ENCODE measurements at places on chromosomes 4 and X.

DNA sequence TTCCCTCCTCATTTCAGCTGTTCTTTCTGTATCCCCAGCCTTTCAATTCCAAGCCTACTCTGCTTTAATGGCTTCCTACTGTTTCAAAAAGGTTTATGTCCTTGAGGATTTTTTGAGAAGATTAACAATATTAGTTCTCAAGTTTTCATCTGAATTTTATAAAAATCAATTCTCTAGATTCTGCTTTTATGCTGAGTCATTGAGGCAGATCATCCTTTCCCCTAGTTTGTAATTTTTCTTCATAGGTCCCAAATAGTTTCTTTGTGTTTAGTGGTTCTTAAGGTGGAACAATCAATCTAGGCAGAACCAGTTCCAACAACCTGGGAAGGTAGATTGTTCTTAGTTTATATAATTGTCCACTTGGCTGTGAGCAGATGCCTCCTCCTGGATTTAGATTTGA lies 100.1 kb upstream of the NAP1L5 start:
- no peak for DNase-seq

DNA sequence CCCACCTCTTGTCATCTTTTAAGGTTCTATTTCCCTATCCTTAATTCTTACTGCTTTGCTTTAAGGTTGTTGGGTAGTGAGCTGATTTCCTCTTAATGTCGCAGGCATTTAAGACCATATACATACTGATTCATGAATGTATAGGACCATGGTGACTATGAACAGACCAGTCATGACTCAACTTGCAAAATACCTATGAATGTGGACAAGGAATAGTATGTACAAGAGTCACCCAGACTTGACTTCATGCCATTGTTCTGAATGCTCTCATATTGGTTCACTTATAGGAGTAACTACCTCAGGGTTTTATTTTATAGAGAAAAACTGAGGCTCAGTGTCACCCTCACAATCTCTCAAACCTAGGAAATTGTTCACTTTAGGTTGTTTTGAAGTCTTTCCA lies 44.3 kb downstream of the CCNG2 start:
- DNase-seq, result no peak

DNA sequence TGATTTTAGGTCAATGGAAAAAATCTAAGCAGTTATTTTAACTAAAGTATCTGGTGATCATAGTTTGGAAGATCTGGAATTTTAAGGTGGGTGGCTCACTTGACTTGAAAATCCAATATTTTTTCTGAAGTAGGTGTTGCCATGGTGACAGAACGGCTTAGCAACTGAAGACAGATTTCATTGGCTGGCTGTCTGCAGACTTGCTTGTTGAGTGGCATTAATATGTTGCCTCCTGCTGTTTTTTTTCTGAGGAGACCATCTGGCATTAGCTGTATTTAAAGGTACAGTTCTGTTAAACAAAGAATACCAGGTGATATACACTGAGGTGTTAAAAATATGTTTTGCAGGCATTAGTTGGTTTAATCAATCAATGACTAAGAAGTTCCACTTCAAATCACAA lies 19.8 kb downstream of the CPE start:
- DNase-seq, result no peak

DNA sequence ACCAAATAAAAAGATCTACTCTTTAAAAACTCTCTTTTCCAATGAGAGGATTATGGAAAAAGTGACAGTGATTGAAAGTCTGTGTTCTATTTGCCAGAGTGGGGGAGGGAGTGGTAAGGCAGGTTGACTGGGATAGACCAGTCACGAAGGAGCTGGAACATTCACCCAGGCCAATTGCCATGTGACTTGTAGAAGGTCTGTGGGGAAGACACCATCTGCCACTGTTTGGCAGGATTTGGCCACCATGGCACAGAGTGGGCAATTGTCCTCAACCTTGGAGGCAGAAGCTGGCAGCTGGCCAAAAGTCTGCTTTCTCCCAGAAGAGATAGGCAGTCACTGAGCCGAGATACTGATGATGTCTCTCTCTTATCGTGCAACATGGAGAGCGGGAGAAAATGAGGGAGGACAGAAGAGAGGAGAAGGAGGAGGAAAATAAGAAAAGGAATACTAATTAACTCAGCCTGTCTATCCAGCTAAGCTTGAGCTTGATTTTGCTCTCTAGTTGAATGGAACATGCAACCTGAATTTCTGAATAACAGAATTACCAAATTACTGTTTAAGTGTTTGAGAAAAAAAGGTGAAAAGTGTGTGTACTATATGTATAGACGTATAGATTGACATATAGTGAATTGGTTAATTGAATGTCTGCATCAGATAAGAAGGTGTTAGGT lies 267.1 kb downstream of the ARHGAP24 start:
- no peak for DNase-seq

GRCh38 chr4:98939892-98940298 lies 11.0 kb upstream of the EIF4E start:
- DNase-seq, result no peak

- no peak for DNase-seq
Measured at GRCh38 chr4:112374850-112375249, 77.7 kb downstream of the ALPK1 start.

- DNase-seq, result no peak
Measured at GRCh38 chr4:145170223-145170622, 10.2 kb downstream of the OTUD4 start.
